ENCODE measurements at places on chromosomes 11 and 22.

DNA sequence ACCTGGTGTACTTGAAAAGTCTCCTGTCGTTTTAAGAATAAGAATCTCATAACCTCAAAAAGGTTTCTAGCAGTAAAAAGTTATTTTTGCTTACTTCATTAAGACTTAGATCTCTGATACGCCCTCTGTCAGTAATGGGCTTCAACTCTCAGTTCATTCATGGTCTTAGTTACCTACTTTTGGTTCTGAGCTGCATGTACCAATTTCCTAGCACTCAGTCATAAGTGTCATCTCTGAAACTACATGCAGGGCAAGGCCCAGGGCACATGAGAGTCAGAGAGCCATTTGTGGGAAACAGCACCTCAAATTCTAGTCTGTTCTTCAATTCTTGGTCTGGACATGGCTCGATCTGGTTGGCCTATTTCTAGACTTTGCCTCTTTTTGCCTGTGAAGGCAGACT is 838.4 kb downstream of the FAM181B start:
- DNase-seq: no peak

DNA sequence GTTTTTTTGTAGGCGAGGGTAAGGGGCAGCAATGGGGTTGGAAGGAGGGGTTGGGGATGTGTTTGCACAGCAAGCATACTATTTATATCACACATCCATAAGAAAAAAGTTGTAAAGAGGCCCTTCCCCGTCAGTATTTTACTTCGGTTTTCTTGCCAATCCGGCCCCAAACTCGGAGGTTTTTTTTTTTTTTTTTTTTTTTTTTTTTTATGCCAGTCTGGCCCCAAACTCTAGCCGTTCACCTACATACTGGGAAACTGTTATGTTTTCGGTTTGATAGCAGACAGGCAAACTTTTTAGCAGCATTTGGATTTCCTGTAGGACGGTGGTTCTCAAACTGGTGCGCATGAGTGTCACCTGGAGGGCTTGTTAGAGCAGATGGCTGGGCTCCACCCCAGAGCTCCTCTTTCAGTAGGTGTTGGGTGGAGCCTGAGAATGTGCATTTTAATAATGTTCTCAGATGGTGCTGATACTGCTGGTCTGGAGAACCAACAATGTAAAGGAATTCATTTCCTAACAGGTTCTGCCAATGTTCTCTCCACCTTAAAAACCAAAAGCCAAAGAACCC is 76.5 kb upstream of the ZBED5 start:
- DNase-seq: no peak

GRCh38 chr11:16309226-16309625 is 47.1 kb downstream of the SOX6 start:
- DNase-seq: no peak

- DNase-seq: no peak
Measured at GRCh38 chr22:49855251-49855911, 1.7 kb downstream of the ZBED4 start.

- DNase-seq: peak; percentile 87
Measured at GRCh38 chr11:65555693-65556231, 2.4 kb downstream of the LTBP3 start.

GRCh38 chr22:20514658-20515406 is 7.4 kb downstream of the MED15 start:
- no peak for DNase-seq

DNA sequence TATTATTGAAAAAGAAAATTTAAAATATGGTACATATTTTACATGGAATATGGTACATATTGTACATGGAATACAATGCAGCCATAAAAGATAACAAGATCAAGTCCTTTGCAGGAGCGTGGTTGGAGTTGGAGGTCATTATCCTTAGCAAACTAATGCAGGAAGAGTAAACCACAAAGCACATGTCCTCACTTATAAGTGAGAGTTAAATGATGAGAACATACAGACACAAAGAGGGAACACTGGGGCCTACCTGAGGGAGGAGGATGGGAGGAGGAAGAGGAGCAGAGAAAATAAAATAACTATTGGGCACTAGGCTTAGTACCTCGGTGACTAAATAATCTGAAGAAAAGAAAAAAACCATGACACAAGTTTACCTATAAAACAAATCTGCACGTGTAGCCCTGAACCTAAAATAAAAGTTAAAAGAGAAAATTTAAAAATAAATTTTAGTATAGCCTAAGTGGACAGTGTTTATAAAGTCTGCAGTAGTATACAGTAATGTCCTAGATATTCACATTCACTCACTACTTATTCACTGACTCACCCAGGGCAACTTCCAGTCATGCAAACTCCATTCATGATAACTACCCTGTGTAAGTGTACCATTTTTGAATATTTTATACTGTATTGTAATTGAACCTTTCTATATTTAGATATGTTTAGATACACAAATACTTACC is 204.4 kb downstream of the FAM76B start:
- no peak for DNase-seq

GRCh38 chr11:38648604-38649003 is 2050.6 kb upstream of the RAG2 start:
- DNase-seq: no peak

DNA sequence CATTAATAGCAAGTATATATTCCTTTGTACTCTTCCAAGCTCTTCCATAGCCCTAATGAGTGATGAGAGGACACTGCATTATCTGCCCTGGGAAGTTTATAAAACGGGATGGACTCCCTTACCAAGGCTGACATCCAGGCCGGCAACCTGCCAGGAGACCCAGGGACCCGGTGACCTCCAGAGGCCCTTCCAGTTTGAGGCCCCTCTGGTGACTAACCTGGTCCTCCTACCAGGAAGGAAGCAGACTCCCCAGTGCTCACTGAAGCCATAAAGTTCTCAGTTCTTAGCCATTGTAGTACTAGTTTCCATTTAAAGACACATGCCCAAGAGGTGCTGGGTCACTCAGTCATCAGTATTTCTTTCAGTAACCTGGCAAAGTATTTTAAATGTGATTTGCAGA is 345.4 kb downstream of the TENM4 start:
- no peak for DNase-seq

DNA sequence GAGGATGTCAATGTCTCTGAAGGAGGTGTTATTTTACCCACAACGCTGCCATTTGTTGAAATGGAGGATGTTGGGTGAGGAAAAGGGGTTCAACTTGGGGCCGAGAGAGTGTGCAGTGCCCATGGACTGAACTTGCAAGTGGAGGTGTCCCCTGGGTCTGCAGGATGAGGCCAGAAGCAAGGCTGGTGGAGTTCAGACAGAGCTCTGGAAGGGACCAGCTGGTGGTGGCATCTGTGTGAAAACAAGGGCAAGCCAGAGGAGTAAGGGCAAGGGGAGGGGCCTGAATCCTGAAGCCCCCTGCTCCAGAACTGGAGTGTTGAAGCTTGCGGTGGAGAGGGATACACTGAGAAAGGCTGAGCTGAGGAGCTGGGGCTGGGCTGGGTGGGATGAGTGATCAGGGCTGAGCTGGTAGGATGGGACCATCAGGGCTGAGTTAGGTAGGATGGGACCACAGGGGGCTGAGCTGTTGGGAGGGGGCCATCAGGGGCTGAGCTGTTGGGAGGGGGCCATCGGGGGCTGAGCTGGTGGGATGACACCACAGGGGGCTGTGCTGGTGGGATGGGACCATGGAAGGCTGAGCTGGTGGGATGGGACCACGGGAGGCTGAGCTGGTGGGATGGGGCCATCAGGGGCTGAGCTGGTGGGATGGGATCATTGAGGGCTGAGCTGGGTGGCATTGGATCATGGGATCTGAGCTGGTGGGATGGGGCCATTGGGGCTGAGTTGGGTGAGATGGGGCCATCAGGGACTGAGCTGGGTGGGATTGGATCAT is 13.4 kb upstream of the CTSD start:
- peak; percentile 16 for DNase-seq

DNA sequence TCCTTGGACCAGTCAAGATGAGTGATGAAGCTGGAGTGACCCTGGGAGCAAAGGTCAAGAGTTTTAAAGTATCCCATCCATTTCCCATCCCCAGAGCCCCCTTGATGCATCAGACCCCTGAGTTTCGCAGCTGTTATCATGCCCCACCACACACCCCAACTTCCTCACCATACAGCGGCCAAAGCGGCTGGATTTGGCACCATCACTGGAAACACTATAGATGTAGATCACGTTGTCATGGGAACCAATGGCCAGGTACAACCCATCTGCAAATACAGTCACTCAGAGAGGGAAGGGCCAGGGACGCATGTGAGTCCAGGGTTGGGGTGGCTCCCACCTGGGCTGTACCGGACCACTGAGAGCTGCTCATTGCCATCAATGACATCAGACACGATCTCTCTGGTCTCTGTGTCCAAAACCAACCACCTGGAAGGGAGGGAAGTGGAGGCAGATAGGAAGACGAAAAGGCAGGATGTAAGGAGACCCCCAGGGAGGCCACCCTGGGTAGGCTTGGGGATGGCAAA is 2.2 kb upstream of the MTA2 start:
- no peak for DNase-seq

GRCh38 chr11:128685402-128686020 is 8.4 kb upstream of the FLI1 start:
- no peak for DNase-seq

DNA sequence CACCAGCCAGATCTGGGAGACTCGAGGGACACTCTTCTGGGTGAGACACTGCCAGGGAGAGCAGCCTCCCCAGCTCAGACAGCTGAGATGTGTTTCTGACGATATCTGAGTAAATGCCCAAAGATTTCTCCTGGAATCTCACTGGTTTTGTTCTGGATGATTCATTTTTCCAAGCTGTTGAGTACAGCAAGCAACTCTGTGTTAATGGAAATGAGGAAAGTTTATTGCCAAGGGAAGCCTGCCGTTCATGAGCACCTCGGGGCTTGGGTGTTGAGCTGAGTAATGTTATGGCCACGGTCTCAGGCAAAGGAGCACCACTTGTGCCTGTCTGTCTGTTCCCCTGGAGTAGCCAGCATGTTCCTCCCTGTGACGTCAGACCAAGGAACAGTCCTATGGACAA is 1132.4 kb downstream of the BRD1 start:
- DNase-seq: no peak

DNA sequence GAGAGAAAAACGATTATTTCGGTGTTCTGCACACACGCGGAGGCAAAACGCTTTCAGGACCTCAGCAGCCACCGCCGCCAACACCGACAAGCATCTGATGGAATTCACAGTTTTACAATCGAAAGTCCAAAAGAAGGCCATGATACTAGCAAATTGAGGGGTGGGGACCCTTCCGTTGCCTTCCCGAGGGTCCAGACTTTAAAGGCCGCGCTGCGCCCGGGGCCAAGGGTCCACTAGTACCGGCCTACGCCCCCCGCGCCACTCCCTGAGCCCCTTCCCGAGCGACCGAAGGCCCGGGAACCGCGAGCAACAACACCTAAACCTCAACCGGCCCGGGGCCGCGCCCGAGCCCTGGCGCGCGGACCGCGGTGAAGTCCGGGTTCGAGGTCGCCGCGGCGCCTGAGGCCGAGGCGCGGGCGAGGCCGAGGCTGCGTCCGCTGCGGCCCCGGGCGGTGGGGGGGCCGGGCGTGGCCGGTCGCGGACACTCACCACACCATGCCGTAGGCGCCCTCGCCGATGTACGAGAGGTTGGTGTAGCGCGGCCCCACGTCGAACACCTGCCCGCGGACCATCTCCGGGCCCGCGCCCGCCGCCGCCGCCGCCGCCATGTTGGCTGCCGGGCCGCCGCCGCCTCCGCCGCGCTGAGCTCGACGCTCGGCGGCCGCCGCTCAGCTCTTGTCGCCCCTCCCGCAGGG is 465 bp downstream of the MAPK1 start:
- no peak for DNase-seq

DNA sequence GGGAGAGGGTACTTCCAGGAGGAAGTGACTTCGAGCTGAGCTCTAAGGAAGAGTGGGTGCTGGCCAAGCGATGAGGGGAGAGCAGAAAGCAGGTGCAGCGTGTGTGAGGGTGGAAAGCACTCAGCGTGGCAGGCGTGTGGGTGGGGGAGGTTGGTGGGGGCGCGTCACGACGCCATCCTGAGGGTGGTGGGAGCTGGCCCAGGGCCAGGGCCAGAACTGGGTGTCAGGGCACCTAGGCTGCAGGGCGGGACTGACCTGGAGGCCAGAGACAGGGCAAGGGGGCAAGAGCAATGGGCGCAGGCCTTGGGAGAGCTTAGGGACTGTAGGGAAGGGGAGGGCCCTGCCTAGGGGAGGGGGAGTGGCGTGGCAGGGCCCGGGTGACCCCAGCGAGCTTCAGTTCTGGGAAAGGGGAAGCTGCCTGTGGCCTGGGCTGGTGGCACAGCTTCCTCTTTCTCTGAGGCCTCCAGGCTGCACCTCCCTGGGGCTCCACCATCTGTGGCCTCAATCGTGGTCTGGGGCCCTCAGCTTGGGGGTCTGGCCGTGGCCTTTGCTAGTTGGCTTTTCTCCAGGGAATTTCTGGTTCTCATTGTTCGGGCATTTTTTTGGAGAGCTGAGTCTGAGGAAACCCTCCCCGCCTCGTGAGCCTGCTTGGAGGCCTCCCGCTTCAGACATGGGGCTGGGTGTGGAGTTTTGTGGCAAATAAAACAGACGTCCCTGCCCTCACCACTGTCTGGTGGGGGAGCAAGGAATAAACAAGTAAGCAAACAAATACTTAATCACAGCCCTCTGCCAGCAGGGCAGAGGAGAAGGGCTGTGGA is 8.9 kb downstream of the RELT start:
- no peak for DNase-seq

DNA sequence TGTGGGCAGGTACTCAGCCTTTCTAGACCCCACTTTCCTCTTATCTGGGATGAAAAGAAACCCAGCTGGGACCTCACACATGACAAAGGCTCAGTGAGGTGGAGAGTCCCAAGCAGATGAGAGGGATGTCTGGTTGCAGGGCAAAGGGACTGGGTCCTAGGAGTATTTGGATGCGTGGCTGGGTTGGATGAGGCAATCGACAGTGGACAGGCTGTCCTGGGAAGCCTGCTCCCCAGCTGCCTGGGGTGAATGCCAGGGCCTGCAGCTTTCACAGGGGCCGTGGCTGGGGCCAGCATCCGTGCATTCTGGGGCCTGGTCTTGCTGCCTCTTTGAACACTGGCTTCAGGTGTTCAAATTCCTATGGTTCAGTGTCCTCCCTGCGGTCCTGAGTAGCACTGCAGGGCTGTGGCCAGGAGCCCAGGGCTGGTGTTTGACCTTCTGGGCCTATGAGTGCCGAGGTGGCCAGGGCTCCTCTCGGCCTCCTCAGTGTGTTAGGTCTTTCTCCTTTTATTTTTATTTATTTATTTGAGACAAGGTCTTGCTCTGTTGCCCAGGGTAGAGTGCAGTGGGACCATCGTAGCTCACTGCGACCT is 65.3 kb downstream of the MCM5 start:
- no peak for DNase-seq

- DNase-seq: no peak
Measured at GRCh38 chr11:70082829-70083228, 4.7 kb downstream of the ANO1 start.

GRCh38 chr11:41458154-41458553 is 1.3 kb downstream of the LRRC4C start:
- no peak for DNase-seq

DNA sequence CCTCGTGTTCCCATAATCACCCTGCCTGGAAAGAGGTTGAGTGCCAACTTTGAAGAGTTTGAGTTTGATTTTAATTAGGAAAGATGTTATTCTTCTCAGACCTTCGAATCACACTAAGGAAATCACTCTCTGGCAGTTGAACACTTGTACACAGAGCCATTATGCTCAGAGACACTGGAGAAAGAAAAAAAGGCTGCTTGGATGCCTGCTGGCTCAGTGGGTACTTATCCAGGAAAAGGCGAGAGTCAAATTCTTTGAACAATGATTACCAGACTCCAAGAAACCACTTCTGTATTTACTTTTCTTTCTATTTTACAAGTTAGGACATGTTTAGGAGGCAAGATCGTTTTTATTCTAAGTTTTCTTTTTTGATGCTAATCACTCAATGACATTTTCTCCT is 438.5 kb upstream of the FAT3 start:
- DNase-seq: no peak

Measured in coronary artery (tissue), 2 donors.